ENCODE measurements at places on chromosomes 3 and 15. TPM values are rescaled to one million over a fixed set of nuclear protein-coding genes. Genes with fewer than 3 reads are reported as not detected.
A peak's percentile ranks its signal among the peaks of the same experiment; 100 is the strongest.

The PLA2G4E gene
- not detected for total RNA-seq

The ACOX2 gene
- total RNA-seq, result 0.60 TPM

- DNase-seq, result peak; percentile 89
Measured at GRCh38 chr3:50242851-50243542, 7.0 kb downstream of the GNAI2 start.

The ADAMTS7 gene
- 7.0 TPM for total RNA-seq

The SH3GL3 gene
- under 0.01 TPM for total RNA-seq

GRCh38 chr15:67329984-67330733 lies 75.6 kb downstream of the IQCH start:
- DNase-seq, result no peak

GRCh38 chr3:194730365-194730764 lies 44.7 kb downstream of the FAM43A start:
- DNase-seq, result no peak

The RPL4 gene
- total RNA-seq, result 1,350 TPM

The CEP97 gene
- total RNA-seq, result 4.8 TPM

DNA sequence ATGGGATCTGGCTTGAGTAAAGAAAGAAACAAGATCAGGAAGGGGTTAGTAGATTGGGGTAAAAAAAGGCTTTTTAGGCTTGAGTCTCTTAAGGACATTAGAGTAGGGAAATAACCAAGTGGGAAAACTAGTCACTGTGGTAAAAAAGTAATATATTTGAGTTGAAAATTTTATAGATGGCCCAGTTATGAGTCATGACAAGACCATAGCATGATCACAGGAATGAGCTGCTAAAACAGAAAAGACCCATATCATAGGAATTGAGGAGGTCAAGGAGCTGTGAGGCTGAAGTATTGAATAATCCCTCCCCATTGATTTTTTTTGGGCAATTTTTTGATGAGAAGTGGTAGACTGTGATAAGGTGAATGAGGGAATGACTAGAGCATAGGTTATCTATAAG lies 69.2 kb upstream of the TBC1D5 start:
- DNase-seq, result no peak

DNA sequence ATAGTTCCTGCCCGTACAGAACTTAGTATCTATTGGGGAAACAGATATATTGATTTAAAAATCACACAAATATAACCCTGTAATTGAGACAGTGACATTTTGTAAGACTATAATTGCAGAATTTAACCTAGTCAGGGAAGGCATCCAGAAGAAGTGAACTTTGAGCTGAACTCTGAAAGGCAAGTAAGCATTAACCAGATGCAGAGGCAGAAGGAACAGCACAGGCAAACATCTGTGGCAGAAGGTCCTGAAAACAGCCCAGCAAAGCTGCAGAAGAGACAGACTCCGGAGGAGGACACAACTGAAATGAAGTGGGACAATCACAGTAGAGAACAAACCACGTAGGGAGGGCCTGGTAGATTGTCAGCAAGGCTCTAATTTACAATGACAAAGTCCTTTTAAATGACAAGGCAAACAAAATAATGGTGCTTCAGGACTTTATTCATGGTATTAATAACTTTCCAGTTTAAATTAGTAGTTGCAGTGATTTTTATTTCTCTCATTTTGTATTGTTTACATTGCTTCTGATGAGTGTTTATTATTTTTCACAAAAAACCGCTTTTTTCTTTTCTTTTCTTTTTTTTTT lies 14.5 kb downstream of the BCL2A1 start:
- no peak for DNase-seq

DNA sequence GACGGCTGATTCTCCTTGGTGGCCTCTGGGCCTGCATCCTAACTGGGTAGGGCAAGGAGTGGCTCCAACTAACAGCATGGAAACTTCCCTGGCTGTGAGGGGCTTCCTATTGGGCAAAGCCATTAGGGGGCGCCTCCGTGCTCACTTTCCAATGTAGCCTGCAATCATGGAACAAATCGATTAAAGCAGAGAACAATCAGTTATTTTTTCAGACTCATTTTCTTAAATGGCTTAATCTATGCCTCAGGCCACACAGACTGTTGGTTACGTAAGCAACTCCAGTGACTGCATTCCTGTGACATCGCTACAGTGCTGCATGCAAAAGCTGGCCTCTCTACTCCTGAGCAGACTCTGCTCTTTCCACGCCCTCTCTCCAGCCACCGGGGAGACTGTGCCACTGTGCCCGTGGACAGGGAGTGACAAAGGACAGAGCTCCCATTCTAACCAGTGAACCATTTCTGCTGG lies 278.9 kb downstream of the KLF13 start:
- DNase-seq, result no peak

DNA sequence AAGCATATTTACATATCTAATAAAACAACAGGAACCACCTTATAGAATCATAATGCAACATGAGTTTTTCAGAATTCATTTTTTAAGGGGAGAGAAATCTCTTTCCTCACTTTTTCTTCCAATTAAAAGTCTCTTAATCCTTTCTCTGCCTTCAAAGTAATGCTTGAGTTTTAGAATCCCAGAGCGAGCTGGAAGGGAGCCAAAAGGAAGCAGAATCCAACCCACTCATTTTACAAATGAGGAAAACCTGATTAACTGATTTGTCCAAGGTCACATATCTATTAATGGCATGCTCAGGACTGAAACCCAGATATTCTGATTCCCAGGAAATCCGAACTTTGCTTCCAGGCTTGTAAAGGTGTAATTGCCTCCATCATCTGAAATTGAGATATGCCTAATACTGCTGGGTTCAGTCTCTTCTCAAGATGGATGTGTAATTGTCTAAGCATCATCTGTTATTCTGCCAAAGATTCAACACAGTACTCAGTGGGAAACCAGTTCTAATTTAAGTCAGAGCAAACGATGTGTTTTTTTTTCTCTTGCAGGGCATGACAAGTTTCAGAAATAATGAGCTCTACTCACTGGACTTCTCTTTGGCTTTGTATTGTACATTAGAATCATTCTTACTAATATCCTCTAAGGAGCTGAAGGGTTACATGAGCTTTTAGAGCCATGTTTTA lies 481.4 kb upstream of the CFAP20DC start:
- no peak for DNase-seq

The C3orf22 gene
- not detected for total RNA-seq

DNA sequence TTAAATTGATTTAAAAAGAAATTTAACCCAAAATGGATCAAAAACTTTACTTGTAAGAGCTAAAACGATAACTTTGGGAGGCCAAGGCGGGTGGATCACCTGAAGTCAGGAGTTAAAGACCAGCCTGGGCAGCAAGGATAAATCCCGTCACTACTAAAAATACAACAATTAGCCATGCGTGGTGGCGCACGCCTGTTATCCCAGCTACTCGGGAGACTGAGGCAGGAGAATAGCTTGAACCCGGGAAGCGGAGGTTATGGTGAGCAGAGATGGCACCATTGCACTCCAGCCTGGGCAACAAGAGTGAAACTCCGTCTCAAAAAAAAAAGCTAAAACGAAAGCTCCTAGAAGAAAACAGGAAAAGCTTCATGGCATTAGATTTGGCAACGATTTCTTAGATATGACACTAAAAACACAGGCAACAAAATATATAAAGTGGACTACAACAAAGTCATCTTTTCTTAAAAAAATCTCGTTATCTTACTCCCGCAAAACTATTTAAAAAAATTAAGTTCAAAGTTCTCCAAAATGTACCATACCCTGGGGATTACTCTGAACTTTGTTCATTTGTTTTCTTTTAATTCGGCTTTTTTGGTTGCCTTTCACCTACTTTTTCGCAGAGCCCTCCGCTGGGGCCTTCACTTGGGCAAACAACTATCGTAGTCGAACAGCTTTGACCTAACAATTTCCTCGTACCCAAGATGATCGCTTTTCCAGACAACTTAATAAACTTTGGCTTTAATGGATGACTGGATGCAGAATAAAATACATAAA lies 2.9 kb downstream of the HDDC3 start:
- DNase-seq, result no peak

The CLDND1 gene
- 141 TPM for total RNA-seq

DNA sequence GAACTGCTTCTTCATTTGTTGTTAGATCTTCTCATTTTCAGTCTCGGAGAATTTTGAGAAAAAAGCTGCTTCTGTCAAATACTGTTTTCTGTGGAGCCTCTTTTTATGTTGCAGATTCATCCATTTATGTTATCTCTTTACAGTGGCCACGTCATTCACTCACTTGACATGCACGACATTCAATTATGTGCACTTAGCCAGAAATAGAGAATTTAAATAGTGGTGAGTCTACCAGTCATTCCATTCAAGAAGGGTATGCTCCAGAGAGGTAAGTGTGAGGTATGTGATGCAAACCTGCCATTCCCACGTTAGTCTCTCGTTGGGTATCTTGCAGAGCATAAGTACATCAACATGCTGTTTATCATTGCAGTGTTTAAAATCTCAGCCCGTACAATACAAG lies 9.8 kb downstream of the ARPP19 start:
- DNase-seq, result no peak

GRCh38 chr3:29410660-29411405 lies 130.0 kb downstream of the RBMS3 start:
- DNase-seq, result no peak

DNA sequence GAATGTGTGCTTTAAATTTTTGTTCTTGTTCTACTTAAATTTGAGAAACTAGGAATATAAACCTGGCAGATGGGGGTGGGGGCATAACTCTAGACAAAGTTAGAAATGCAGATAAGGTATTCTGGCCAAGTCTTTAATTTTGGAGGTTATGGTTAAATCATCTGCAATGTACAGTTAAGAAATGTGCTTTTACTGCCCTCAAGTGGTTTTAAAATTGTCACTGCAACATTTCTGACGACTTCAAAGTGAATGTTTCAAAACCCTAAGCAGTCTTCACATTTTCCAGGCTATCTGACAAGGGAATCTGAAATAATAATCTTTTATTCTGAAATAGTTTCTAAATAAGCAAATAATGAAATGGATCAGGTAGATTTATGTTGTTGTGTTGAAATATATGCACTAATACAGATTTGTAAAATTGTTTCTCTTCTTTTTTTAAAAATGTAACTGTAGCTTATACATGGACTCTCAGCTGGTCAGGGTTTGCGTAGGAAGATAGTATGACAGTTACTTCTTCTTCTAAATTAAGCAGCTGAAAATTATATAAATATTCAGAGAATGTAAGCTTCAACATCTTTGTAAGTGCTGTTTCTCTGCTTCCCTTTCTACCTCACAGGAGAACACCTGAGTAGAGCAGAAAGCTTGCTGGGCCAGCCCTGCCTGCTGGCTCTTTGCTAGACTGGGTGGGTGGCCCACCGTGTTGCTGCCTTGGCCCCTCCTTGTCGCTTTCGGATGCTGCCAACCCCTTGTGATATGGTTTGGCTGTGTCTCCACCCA lies 45.0 kb downstream of the SUCNR1 start:
- DNase-seq, result peak; percentile 86

The EPHB3 gene
- 0.60 TPM for total RNA-seq

DNA sequence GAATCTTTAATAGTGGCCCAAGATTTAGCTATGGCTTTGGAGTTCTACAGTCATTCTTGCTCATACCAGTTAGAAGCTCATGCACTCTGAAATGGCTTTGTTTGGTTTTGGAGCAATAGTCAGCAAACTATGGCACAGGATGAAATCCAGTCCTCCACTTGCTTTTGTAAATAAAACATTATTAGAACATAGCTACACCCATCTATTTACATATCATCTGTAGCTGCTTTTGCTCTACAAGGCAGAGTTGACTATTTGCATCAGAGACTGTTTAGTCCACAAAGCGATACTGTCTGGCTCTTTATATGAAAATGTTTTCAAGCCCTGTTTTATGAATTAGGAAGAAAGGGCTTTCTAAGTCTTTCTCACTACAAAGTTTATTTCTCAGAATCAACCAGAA lies 716.9 kb downstream of the AGBL1 start:
- no peak for DNase-seq

DNA sequence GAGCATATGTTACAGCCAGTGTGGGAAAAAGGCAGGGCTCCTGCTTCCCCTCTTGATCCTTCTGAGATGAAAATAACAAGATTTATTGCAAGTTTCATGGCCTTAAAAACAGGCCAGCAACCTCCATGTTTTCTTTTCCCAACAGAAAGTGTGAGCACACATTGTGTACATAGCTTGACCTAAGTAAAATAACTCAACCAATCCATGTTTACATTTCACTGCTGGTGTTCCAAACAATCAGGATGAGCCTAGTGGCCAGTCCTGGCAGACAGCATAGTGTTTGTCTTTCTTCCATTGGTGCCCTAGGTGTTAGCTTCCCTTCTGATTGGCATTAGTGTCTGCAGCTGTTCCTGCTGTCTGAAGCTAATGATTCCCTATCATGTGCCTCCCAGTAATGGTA lies 847.7 kb downstream of the EPHA3 start:
- no peak for DNase-seq

- DNase-seq, result peak; percentile 73
Measured at GRCh38 chr15:78077053-78077870, at the start of gene TBC1D2B. TSS of gene TBC1D2B (minus strand) at chr15:78077711. CDS start at chr15:78077652, 59 bp downstream.

The TM4SF1 gene
- total RNA-seq, result 1,181 TPM

DNA sequence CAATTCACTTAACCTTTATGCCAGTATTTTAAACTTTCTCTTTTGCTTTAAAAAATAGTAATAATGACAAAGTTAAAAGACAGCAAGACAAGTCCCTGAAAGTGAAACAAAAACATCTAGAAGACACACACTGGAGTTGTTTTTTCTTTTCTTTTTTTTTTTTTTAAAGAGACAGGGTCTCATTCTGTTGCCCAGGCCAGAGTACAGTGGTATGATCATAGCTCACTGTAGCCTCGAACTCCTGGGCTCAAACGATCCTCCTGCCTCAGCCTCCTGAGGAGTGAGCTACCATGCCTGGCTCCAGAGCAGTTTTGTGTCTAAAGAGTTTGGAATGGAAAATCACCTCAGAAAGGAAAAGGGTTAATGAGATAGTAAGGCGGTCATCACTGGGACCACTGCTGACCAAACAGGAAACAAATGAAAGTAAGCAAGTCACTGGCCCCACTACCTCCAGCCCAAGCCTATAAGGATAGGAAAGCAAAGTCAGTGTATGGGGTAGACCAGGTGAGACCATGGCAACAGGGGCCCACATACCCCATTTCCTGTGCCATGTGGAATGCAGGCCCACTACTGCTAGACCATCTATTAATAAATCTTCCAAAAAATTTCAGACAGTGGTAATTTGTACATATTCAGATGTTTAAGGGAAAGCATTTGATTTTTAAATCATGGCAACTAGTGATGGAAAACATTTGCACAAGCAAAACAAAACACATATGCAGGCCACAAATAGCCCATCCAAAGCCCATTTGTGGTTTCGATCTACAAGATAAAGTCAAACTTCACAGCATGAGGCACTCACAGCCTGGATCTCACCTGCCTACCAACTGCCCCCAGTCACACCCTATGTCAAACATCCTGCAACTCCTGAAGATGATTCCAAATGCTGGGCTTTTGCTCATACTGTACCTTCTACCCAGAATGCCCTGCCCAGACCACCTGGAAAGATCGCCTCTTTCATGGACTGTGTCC lies 62.6 kb downstream of the OSBPL10 start:
- peak; percentile 34 for DNase-seq

The VIPR1 gene
- total RNA-seq, result not detected

GRCh38 chr3:184135911-184136260 lies 728 bp downstream of the EIF2B5 start:
- DNase-seq, result no peak

All from lung microvascular endothelial cell (primary cell).